Stimulated activated CD4-positive, alpha-beta T cell treated with anti-CD3 and anti-CD28 coated beads, Interleukin-4, amount 100 ng/mL, for 1 hour (primary cell): ENCODE measurements at places on chromosomes 4 and X.

DNA sequence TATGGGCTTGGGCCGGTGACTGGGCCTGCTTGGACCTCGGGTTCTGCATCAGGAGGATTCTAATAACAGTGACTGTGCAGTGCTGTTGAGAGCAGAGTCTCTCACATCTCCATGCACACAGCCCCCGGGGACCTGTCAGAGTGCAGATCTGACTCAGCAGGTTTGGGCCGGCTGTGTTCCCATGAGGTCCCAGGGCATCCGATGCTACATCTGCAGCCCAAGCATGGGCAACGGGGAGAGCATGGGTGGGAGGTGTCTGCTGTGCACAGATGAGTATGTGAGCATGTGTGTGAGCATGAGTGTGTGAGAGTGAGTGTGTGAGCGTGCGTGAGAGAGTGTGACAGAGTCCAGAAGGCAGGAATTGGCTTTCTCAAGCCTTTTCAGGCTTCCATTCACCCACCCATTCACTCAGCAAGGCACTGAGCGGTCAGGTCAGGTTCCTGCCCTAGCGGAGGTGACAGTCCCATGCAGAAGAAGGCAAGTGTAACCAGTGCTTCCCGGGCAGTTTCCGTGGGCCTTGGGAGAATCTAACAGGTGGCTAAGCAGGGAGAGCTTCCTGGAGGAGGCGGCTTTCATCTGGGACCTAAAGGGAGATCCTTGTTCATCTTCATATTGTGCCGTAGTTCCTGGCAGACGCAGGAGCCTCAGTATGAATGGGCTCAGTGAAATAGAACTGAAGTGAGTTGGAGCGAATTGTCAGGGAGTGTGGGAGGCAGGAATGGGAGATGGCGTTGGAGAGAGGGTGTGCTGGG lies 62.6 kb downstream of the SORCS2 start:
- DNase-seq = no peak

GRCh38 chr4:8188085-8188484 lies 11.0 kb upstream of the SH3TC1 start:
- DNase-seq = no peak

DNA sequence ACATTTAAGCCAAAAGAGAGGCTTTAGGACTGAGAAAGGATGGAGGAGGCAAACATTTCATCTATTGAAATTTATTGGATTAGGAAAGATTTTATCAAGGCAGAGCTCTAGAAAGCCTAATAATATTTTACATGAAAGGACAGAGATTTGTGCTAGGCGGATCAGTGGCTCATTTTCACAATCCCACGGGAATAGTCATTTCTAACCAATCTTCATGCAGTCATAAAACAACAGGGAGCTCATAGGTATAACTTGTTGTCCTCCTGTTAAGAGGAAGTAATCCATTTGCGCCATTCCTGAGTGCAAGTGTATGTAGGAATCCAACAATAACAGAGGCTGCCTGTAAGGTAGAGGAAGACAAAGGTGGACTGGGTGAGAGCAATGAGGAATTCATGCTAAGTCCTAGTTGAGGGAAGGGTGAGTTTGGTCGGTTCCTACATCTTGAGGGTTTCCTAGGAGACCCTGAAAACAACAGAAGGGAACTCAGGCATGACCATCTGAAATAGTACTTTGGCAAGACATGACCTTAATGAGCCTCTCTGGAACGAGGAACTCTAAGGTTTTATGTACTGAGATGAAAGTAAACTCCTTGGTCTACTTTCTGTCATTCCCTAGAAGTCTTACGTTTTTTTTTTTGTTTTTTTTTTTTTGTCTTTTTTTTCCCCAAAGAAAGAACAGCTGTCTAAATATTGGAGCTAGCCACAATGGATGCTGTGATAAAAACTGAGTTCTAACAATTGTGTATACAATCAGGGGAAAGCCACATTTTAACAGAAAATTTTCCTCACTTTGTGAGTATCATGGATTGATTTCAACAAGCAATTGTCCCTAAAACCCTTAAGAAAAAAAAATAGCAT lies 89.7 kb downstream of the GEMIN8 start:
- DNase-seq = no peak

DNA sequence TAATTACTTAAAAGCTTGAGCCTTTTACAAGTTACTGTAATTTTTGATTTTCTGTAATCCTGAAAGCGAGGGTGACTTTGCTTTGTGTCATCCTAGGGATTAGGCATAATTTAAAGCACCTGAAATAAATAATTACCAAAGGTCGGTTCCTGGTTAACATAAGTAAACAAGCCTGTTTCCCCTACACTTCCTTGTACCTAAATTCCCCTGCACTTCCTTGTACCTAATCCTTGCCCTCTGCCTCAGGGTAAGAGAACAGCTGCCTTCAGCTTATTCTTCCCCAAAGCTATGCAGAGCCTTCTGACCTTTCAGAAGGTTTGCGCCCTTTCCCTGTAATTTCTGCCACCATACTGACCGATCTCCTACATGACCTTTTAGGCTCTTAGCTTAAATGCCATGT lies 166.1 kb upstream of the PDE5A start:
- no peak for DNase-seq

DNA sequence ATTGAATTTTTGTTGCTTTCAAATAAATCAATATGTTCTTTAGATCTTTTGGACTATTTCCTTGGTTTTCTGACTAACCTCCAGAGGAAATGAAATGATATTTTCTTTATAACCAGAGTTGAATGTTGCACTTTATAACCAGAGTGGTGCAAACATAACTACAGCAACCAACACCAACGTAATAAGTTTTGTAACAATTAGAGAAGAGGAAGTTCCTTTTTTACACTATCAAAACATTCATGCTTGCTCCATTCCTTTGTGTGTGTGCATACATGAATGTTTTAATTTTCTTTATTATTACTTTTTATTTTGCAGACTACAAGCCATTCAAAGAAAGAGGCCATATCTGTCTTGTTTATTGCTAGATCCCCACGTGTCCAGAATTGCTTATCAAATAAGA lies 193.0 kb upstream of the PPP3CA start:
- no peak for DNase-seq

- DNase-seq = no peak
Measured at GRCh38 chr4:152713951-152714705, 34.3 kb upstream of the TMEM154 start.

DNA sequence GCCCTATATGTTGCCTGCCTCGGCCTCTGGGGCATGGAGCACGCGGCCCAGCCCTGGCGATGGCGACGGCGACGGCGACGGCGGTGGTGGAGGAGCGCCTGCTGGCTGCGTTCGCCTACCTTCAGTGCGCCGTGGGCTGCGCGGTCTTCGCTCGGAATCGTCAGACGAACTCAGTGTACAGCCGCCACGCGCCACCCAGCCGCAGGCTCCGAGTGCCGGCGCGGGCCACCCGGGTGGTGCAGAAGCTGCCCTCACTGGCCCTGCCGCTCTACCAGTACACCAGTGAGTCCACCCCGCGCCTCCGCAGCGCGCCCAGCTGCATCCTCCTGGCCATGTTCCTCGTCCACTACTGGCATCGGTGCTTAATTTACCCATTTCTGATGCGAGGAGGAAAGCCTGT lies 83.7 kb upstream of the F9 start:
- DNase-seq = no peak

- no peak for DNase-seq
Measured at GRCh38 chr4:10947898-10948297, 263.3 kb upstream of the CLNK start.

GRCh38 chr4:155748039-155748438 lies 10.8 kb upstream of the GUCY1B1 start:
- no peak for DNase-seq

- no peak for DNase-seq
Measured at GRCh38 chr4:145351162-145351561, 130.5 kb upstream of the SMAD1 start.

GRCh38 chr4:83489711-83490326 lies 4.9 kb upstream of the ABRAXAS1 start:
- DNase-seq = no peak

DNA sequence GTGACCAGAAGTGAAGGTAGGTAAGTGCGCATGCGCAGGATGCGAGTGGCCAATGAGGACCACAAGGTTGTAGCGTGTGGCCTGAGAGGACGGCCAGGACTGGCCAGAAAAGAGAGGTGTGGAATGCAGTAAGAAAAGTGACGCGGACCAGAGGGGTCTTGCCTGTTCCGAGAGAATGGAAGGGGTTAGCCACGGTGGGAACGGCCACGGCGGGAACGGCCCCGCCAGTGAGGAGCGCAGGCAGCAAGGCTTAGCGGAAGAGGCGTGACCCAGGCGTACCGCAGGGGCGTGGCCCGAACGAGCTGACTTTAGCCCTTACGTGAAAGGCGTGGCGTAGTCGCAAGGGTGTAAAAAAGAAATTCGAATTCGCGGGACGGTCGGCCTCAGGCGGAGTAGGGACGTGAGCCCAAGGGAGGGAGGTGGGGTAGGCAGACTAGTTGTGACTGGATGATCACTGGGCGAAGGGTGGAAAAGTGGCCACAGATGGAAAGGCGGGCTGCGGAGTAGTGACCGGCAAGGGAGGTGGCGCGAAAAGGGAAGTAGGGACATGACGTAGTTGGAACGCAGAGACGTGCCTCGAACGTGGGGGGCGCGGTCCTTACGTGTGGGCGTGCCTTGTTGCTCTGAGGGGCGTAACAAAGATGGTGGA lies 10.4 kb upstream of the CLTRN start:
- DNase-seq = peak; percentile 86

DNA sequence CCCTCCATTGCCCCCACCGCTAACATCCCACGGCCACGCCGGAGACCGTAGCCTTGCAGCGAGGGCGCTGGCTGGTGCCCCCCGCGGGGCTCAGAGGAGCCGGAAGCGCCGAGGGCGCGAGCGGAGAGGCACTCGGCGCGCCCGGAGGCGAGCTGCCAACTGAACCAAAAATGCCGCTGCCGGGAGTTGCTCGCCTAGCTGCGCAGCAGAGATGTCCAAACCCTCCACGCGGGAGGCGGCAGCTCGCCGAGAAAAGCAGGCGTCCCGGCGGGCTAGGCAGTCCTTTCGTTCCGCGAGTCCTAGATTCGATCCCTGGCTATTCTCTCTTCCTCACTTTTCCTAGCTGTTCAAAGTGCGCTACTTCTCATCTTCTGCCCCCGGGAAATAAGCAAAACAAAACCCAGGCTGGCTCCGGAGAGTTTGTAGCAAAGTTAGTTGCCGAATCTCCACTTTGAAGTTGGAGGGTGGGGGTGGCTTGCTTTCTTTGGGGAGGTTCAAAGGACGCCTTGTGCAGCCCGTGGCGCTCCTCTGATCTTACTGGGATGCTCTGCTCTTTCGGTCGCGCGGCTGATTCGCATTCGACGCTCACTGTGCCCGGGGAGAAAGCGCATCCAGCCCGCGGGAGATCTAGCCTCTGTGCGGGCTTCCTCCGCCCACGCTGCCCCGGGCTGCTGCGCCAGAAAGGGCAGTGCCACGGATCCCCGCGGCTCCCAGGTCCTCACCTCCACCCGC lies 723 bp downstream of the NKX6-1 start:
- DNase-seq = no peak

DNA sequence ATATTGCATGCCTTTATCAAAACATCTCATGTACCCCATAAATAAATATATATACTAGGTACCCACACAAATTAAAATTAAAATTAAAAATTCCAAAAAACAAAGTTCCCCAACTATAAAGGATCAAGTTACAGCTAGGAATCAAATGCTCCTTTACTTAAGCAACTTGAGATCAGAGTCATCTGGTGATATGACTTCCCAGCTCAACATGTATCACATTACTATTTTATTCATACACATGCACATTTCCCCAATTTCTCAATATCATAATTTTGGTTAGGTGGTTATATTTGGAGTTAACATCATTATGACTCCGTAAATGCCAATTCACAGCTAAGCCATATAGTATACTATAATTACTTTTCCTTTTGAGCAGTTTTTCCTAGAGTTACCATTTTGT lies 60.9 kb downstream of the CLOCK start:
- no peak for DNase-seq

DNA sequence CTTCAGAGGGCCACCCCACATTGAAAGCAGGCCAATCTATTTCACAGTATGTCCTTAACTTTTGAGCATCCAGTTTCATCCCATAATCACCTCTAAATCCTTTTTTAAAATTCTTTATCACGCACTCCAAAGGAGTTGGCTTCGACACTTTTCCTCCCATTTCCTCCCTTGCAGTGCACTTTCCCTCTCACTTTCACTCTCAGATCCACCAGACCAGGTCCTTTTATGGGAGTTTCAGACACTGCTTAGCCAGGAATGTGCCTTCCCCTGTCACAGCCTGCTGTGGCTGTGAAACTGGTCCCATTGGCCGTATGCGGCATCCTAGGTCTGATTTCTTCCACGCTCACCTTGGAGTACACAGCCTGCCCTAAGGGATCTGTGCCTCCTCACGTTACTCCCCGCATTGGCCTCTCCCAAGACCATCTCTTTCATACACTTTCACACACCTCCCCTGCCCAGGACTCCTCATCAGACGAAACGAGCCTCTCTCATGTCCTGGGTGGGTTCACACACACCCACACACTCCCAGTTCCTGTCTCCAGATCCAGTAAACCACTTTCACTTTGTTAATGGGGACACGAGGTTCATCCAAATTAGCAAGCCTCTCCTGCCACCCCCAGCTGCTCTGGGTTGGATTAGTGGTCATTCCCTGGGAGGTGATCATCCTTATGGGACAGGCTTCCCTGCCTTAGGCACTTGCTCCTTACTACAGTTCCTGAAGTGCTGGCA lies 10.0 kb upstream of the RHOXF2B start:
- no peak for DNase-seq

DNA sequence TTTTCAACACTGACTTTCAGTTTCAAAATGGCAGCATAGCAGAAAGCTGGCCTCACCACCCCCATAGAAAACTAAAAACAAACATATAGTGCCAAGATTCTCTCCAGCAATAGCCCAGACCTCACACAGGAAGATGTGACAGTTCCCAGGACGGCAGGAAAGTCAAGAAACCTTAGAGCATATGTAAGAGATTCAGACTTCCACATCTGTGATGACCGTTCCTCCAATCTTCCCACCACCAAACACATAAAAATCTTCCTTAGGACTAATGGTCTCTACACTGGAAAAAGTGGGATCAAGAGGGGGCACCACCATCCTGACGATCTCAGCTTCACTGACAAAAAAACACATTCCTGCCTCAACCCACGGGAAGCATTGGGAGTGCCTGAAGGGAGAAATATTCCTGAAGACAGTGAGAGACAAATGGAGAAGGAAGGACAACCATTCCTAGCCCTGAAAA lies 134.1 kb upstream of the CPXCR1 start:
- no peak for DNase-seq

- peak; percentile 12 for DNase-seq
Measured at GRCh38 chr4:25913056-25913850, 767 bp upstream of the SMIM20 start.

DNA sequence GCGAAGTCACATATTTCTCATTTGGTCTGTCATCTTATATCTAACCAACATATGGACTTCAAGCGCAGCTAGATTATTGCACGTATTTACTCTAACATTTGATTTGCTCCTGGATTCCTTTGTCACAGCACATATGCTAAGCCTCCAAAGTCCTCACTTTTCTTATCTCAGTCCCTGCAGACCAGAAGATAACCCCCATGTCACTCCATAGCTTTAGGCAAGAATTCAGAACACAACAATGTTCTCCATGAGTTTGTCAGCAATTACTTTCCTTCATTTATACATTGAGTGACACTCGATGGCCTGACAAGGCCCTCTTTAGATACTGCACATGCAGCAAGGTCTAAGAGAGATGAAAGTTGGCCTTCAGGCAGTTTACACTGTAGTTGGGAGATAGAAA lies 4.8 kb upstream of the STATH start:
- no peak for DNase-seq

- no peak for DNase-seq
Measured at GRCh38 chr4:145348291-145348690, 133.4 kb upstream of the SMAD1 start.

- DNase-seq = no peak
Measured at GRCh38 chrX:16838202-16839066, 31.7 kb downstream of the RBBP7 start.

GRCh38 chr4:147640331-147640730 lies 23.1 kb downstream of the TMEM184C start:
- DNase-seq = no peak

- DNase-seq = no peak
Measured at GRCh38 chr4:65623506-65623905, 46.8 kb downstream of the EPHA5 start.
